ENCODE measurements at places on chromosomes 1 and 21.

DNA sequence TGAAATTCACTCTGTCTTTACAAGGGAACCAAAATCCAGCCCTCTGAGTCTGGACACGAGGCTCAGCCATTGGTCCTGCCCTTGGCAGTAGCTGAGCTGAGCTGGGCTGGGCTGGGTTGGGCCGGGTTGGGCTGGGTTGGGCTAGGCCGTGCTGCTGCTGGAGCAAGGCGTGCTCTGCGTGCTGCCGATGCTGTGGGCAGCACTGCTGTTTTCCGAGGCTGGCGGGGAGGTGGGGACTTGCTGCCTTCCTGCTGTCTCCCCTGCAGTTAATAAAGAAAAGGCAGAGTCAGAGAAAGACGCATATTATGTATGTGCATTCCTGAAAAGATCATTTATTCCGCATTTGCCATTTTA, 182.9 kb downstream of the CDC7 start:
- no peaks in the 10 kb centered on the region for H3K36me3 ChIP-seq
- peaks cover 7% of the 10 kb centered on the region for H3K4me1 ChIP-seq
- no peak for DNase-seq
- H3K27ac ChIP-seq, result no peak overlapping the region
- H3K27me3 ChIP-seq, result no peaks in the 10 kb centered on the region
- no peak overlapping the region for H3K4me3 ChIP-seq

- no peaks in the 10 kb centered on the region for H3K27me3 ChIP-seq
- no peak overlapping the region for H3K27ac ChIP-seq
- H3K36me3 ChIP-seq, result no peaks in the 10 kb centered on the region
- H3K4me3 ChIP-seq, result no peak overlapping the region
- H3K4me1 ChIP-seq, result peaks cover 15% of the 10 kb centered on the region
- peak; percentile 97 for DNase-seq
Observed at GRCh38 chr1:119631433-119632102, 16.5 kb downstream of the ZNF697 start.

- DNase-seq, result no peak
- H3K4me1 ChIP-seq, result no peaks in the 10 kb centered on the region
- H3K27me3 ChIP-seq, result no peaks in the 10 kb centered on the region
- peaks cover 49% of the 10 kb centered on the region for H3K36me3 ChIP-seq
- H3K4me3 ChIP-seq, result no peak overlapping the region
Observed at GRCh38 chr1:237428809-237429208, 386.8 kb downstream of the RYR2 start.

- no peaks in the 10 kb centered on the region for H3K4me1 ChIP-seq
- no peaks in the 10 kb centered on the region for H3K27me3 ChIP-seq
- no peak for DNase-seq
- H3K27ac ChIP-seq, result no peak overlapping the region
- H3K36me3 ChIP-seq, result no peaks in the 10 kb centered on the region
Observed at GRCh38 chr21:39688010-39688409, 57.0 kb upstream of the IGSF5 start.

DNA sequence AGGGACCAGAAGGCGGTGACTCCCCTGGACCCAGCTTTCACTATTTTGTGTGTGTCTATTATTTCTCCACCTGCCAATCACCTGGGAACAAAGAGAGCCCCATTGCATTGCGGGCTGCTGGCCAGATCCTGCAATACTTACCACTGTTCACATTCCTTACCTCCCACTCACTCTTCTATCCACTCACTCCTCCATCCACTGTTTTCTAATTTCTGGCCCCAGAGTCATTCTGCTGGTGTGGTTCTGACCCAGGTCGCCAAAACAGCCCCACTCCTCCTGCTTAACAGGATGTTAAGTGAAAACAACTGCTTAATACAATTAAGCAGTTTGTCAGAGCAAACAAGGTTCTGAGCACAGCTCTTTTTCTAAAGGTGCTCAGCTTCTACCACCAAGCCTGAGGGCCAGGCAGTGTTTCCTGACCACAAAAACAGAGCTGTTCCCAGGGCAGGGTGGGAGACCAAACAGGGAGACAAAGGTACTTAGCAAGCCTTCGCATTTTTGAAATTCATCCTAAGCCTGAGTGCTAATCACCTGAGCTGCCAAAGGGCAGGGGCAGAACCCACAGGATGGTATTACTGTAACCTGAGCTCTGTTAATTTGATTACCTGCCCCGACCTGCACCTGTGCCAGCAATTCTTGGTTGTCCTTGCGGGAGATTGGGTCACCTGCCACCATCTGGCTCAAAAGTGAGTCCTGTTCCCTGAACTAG, 38.5 kb upstream of the EFCAB14 start:
- DNase-seq, result no peak
- H3K27me3 ChIP-seq, result peaks cover 19% of the 10 kb centered on the region
- H3K4me1 ChIP-seq, result no peaks in the 10 kb centered on the region

DNA sequence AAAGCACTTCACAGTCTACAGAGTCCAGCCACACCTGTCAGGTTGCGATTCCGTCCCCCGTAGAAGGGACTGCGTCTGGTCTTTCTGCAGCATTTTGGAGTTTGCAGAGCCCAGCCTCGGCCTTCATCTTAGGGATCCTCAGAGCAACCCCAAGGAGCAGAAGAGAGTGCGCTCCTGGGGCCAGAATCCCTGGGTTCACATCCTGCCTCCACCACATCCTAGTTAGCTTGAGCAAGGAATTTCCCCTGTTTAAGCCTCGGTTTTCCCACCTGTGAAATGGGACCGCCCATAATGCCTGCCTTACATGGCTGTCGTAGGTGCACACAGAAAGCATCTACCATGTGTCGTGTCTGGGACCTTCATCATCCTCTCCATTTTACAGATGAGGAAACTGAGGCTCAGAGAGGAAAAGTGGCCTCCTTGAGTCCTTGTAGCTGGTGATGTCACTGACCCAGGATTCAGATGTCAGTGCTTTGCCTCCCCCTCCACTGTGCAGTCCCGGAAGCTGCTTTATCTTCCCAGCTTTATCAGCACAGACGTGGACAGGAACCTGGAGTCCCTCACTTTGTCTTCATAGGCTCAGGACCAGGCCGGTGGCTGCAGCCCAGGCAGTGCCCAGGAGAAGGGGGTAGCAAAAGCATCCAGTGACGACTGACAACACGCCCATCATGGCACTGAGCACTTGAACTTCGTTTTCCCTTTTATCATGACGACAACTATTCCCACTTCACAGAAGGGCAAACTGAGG, 438.5 kb downstream of the MATN1 start:
- no peak for DNase-seq
- no peaks in the 10 kb centered on the region for H3K4me1 ChIP-seq
- H3K27ac ChIP-seq, result no peak overlapping the region
- no peak overlapping the region for H3K4me3 ChIP-seq

DNA sequence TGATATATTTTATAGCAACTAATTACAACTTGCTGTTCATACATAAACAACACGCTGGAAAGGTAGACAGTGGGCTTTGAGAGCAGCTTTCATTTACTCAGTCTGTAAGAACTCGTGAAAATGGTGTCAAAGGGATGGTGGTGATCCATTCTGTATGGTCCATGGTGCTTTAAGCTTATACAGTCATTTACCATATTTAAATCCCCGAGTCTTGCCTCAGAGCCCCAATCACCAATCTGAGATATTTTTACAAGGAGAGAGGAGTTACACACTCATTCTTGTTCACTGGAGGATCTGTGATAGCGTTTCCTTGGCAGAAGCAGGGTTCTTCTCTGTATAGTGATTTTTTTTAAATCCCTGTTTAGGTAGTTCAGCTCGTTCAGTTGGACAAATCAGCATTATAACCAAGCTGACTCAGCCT, 694.6 kb downstream of the USP25 start:
- H3K4me3 ChIP-seq, result no peak overlapping the region
- peak; percentile 75 for DNase-seq
- H3K27ac ChIP-seq, result no peak overlapping the region
- H3K4me1 ChIP-seq, result peaks cover 9% of the 10 kb centered on the region

DNA sequence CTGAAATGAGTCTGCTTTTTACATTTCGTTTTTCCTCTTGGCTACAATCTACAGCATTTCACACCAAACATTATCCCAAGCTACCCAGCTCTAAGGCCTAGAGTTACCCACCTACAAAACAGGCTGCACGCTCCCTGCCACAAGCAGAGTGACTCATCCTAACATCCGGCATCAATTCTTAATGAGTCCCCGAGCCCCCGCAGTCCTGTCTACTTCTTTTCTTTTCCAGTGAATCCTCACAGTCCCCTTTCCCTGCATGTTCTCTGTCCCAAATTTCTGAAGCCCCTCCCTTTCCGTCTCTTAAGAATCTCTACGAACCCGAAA, 650 bp downstream of the PCNX2 start:
- no peaks in the 10 kb centered on the region for H3K27me3 ChIP-seq
- peak overlapping the region; percentile 95 for H3K4me3 ChIP-seq
- peak; percentile 55 for DNase-seq
- no peak overlapping the region for H3K27ac ChIP-seq

GRCh38 chr1:75785320-75785982, 605 bp upstream of the RABGGTB start:
- H3K4me1 ChIP-seq, result peaks cover 25% of the 10 kb centered on the region
- H3K36me3 ChIP-seq, result peaks cover 12% of the 10 kb centered on the region
- no peak for DNase-seq
- peak overlapping the region; percentile 79 for H3K27ac ChIP-seq

- no peaks in the 10 kb centered on the region for H3K36me3 ChIP-seq
- H3K4me3 ChIP-seq, result no peak overlapping the region
- H3K27ac ChIP-seq, result no peak overlapping the region
- H3K27me3 ChIP-seq, result no peaks in the 10 kb centered on the region
- DNase-seq, result no peak
Observed at GRCh38 chr1:27858949-27859576, 13.3 kb upstream of the THEMIS2 start.

DNA sequence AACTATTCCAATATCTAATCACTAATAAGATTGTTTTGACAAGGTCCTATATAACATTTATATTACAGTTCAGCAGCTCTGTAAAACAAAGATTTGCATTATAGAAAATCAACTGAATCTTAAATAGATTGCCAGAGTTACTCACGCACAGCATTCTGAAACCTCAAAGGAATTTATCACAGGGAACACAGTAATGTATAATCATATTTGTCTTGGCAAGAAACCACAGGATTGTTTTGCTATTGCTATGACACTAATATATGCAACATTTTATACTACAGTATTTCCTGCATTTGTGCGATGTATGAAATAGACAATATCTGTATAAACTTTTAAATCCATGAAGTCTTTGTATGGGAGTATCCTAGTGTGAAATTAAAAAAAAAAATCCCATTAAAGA, 101.4 kb downstream of the PLPPR5 start:
- no peaks in the 10 kb centered on the region for H3K36me3 ChIP-seq
- H3K4me3 ChIP-seq, result no peak overlapping the region
- H3K4me1 ChIP-seq, result no peaks in the 10 kb centered on the region
- no peak for DNase-seq

DNA sequence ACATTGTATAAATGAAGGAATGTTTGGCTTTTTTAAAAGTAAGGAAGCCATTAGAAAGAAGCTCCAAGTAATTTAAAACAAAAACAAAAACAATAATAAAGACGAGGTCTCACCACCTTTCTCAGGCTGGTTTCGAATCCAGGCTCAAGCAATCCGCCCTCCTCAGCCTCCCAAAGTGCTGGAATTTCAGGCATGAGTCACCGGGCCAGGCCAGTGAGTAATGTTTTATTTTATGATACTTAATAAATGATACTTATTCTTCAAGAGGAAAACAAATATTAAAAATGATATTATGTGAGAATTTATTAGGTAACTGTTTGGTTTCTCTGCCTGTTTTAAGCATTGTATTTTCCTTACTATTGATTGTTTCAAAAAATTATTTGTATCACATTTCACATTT, 201.4 kb upstream of the BRINP3 start:
- no peak overlapping the region for H3K4me3 ChIP-seq
- H3K4me1 ChIP-seq, result no peaks in the 10 kb centered on the region

- H3K27me3 ChIP-seq, result no peaks in the 10 kb centered on the region
- no peak overlapping the region for H3K4me3 ChIP-seq
- H3K4me1 ChIP-seq, result no peaks in the 10 kb centered on the region
- peaks cover 5% of the 10 kb centered on the region for H3K36me3 ChIP-seq
- DNase-seq, result no peak
- H3K27ac ChIP-seq, result no peak overlapping the region
Observed at GRCh38 chr1:180192172-180192571, 37.5 kb downstream of the QSOX1 start.

DNA sequence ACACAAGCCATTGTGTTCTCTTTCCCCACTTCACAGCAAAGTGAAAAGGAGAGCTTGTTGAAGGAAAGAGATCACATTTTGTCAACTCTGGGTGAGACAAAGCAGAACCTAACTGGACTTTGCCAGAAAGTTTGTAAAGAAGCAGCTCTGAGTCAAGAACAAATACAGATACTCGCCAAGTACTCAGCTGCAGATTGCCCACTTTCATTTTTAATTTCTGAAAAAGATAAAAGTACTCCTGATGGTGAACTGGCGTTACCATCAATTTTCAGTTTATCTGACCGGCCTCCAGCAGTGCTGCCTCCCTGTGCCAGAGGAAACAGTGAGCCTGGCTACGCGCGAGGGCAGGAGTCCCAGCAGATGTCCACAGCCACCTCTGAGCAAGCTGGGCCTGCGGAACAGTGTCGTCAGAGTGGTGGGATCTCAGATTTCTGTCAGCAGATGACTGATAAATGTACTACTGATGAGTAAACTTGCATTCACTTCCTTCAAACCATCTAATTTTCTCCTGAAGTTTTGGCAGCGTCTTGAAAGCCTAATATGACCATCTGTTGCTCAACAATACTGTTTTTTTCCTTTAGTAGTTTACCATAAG, 43.7 kb downstream of the BACH1 start:
- H3K36me3 ChIP-seq, result no peaks in the 10 kb centered on the region
- DNase-seq, result no peak
- H3K27ac ChIP-seq, result peak overlapping the region; percentile 58
- H3K27me3 ChIP-seq, result no peaks in the 10 kb centered on the region
- no peak overlapping the region for H3K4me3 ChIP-seq

- H3K4me1 ChIP-seq, result peaks cover 46% of the 10 kb centered on the region
- H3K4me3 ChIP-seq, result no peak overlapping the region
- peak; percentile 83 for DNase-seq
- H3K27ac ChIP-seq, result no peak overlapping the region
- H3K36me3 ChIP-seq, result no peaks in the 10 kb centered on the region
Observed at GRCh38 chr1:157154940-157155514, 16.8 kb upstream of the ETV3 start.

- H3K4me3 ChIP-seq, result no peak overlapping the region
- H3K27ac ChIP-seq, result no peak overlapping the region
- H3K36me3 ChIP-seq, result no peaks in the 10 kb centered on the region
- H3K4me1 ChIP-seq, result no peaks in the 10 kb centered on the region
- no peak for DNase-seq
- H3K27me3 ChIP-seq, result peaks cover under 1% of the 10 kb centered on the region
Observed at GRCh38 chr1:67675800-67676199, 9.2 kb upstream of the GADD45A start.

- peak; percentile 59 for DNase-seq
- no peaks in the 10 kb centered on the region for H3K27me3 ChIP-seq
- H3K27ac ChIP-seq, result no peak overlapping the region
- H3K36me3 ChIP-seq, result no peaks in the 10 kb centered on the region
Observed at GRCh38 chr1:151620286-151620685, 8.4 kb downstream of the SNX27 start.

- H3K27ac ChIP-seq, result no peak within 1 kb of the TSS
- H3K4me1 ChIP-seq, result peaks cover 17% of the 10 kb centered on the region
- H3K4me3 ChIP-seq, result peak within 1 kb of the TSS; percentile 98
- peak; percentile 65 for DNase-seq
Observed at GRCh38 chr1:43530483-43531106, at the start of gene PTPRF. PTPRF (plus strand) TSS chr1:43530883; CDS start chr1:43545076, 14,193 bp downstream.

- no peak overlapping the region for H3K27ac ChIP-seq
- H3K36me3 ChIP-seq, result no peaks in the 10 kb centered on the region
- H3K4me1 ChIP-seq, result no peaks in the 10 kb centered on the region
- no peak overlapping the region for H3K4me3 ChIP-seq
- H3K27me3 ChIP-seq, result no peaks in the 10 kb centered on the region
Observed at GRCh38 chr1:26861286-26861701, 1.7 kb upstream of the SFN start.

- no peaks in the 10 kb centered on the region for H3K36me3 ChIP-seq
- no peaks in the 10 kb centered on the region for H3K4me1 ChIP-seq
- H3K27ac ChIP-seq, result no peak overlapping the region
- H3K4me3 ChIP-seq, result no peak overlapping the region
- DNase-seq, result no peak
Observed at GRCh38 chr1:230589951-230590350, 52.3 kb upstream of the COG2 start.
